ENCODE measurements at places on chromosomes 3 and 15.

DNA sequence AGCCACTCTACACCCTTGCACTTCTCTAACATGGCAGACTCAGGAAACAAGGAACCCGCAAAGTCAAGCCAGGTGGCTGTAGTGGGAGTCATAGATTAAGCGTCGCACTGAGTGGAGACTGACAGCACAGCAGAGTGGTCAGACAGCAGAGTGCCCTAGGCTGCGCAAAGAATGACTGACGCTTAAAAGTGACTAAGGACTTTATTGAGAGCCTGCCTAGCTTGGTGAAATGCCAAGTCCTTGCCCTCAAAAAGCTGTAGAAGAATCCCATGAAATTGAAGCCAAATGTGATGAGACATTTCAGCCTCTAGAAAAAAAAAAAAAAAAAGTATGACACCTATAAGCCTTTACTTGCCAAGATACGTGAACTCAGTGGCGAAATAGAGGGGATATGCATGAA is 30.2 kb downstream of the NCEH1 start:
- peaks cover 19% of the 10 kb centered on the region for H3K4me1 ChIP-seq
- H3K36me3 ChIP-seq = no peaks in the 10 kb centered on the region
- no peak overlapping the region for H3K27ac ChIP-seq
- no peak overlapping the region for H3K4me3 ChIP-seq

GRCh38 chr3:141331377-141332318 is 36.7 kb upstream of the ZBTB38 start:
- no peak for DNase-seq
- peaks cover 9% of the 10 kb centered on the region for H3K4me1 ChIP-seq

GRCh38 chr3:192433704-192434103 is 293.6 kb downstream of the FGF12 start:
- peaks cover 4% of the 10 kb centered on the region for H3K27me3 ChIP-seq
- no peak for DNase-seq
- H3K4me3 ChIP-seq = no peak overlapping the region
- no peaks in the 10 kb centered on the region for H3K36me3 ChIP-seq
- H3K27ac ChIP-seq = no peak overlapping the region
- H3K4me1 ChIP-seq = no peaks in the 10 kb centered on the region

DNA sequence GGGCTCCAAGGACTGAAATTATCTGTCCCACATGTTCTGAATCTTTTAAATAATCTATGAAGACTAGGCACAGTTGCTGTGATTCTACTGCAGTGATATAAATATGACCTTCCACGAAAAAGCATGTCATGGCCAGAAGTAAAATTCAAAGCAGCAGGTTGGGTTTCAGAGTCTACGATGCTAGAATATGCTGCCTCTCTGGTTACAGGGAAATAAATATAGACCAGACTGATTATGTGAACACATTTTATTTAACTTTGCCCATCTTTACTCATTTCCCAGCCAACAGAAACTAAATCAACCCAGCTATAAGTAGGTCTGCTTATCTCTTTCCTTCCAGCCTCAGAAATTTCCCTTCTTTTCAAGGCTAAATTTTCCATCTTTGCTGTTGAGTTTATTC is 19.9 kb upstream of the TM6SF1 start:
- H3K36me3 ChIP-seq = no peaks in the 10 kb centered on the region
- no peak overlapping the region for H3K4me3 ChIP-seq
- peaks cover 6% of the 10 kb centered on the region for H3K4me1 ChIP-seq
- no peak overlapping the region for H3K27ac ChIP-seq
- no peak for DNase-seq

- peaks cover 76% of the 10 kb centered on the region for H3K27me3 ChIP-seq
- no peak overlapping the region for H3K27ac ChIP-seq
- DNase-seq = no peak
- H3K4me1 ChIP-seq = peaks cover 2% of the 10 kb centered on the region
- no peak overlapping the region for H3K4me3 ChIP-seq
- no peaks in the 10 kb centered on the region for H3K36me3 ChIP-seq
Observed at GRCh38 chr3:194123726-194124125, 12.2 kb upstream of the HES1 start.

GRCh38 chr3:82745544-82745943 is 984.1 kb upstream of the GBE1 start:
- no peak overlapping the region for H3K27ac ChIP-seq
- no peaks in the 10 kb centered on the region for H3K4me1 ChIP-seq
- DNase-seq = no peak

DNA sequence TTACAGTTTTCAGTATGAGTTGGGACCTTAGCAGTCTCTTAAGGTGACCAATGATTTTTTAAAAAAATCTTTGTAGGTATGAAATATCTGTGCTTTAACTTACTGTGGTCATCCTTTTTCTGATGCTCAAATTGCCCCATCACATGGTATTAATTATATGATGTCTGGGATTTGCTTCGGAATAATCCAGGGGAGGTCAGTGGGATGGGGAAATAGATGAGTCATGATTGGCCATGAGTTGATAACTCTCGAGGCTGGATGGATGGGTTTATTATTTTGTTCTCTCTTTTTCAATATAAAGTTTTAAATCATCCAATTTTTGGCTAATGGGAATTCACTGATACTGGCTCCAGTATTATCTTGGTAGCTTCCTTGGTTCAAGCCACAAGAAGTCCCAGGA is 370.3 kb upstream of the TPM1 start:
- no peak overlapping the region for H3K27ac ChIP-seq
- H3K4me1 ChIP-seq = no peaks in the 10 kb centered on the region
- H3K27me3 ChIP-seq = peaks cover 11% of the 10 kb centered on the region
- no peak for DNase-seq
